ENCODE measurements at places on chromosomes 1 and 21.

- DNase-seq = no peak
Measured at GRCh38 chr21:35216996-35217395, 167.9 kb upstream of the RUNX1 start.

DNA sequence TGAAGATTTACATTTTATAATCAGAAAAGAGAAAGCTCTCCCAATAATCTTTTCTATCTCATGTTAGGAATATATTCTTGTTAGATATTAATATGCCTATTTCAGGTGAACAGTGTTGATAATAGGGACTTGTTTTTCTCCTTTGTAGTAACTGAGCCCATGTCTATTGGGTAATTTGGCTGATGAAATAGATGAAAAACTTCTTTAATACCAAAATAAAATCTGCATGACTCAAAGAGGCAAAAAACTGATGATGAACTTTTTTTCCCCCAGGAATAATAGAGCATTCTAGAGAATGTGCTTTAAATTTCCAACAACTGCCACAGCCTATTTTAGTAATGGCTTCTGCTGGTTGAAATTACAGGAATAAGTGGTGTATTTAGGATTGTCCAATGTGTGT lies 178.9 kb upstream of the GREM2 start:
- DNase-seq = no peak

- no peak for DNase-seq
Measured at GRCh38 chr21:37153935-37154350, 80.9 kb downstream of the TTC3 start.

DNA sequence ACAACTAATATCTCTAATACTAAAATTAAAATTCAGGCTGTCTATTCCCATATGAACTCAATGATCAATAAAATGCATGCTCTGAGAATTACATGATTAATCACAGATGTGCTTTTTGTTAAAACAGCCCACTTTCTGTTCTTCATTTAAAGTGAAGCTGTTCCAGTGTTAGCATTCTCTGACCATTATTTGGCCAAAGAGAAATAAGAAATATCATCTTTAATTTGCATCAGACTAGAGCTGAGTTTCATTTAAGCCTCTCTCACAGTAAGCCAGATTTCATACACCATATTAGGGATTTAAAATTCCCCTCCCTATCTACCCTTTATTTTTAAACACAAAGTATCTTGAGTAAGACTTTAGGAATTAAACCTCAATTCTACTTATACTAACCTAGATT lies 261.6 kb downstream of the TPR start:
- no peak for DNase-seq

- DNase-seq = no peak
Measured at GRCh38 chr1:205353612-205354011, 3.1 kb downstream of the KLHDC8A start.

DNA sequence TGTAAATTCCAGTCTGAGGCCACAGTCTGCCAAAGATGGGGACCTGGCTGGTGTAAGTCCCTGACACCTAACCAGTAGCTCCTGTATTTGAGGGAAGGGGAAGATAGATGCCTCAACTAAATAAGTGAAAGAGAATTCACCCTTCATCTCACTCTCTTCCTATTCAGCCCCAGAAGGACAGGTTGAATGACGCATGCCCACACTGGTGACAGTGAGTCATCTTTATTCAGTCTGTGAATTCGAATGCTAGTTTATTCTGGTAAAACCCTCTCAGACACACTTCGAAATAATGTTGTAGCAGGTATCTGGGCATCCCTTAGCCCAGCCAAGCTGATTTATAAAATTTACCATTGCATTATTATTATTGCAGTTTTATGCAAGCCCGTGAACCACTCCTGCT lies 617.0 kb upstream of the PRMT6 start:
- no peak for DNase-seq

DNA sequence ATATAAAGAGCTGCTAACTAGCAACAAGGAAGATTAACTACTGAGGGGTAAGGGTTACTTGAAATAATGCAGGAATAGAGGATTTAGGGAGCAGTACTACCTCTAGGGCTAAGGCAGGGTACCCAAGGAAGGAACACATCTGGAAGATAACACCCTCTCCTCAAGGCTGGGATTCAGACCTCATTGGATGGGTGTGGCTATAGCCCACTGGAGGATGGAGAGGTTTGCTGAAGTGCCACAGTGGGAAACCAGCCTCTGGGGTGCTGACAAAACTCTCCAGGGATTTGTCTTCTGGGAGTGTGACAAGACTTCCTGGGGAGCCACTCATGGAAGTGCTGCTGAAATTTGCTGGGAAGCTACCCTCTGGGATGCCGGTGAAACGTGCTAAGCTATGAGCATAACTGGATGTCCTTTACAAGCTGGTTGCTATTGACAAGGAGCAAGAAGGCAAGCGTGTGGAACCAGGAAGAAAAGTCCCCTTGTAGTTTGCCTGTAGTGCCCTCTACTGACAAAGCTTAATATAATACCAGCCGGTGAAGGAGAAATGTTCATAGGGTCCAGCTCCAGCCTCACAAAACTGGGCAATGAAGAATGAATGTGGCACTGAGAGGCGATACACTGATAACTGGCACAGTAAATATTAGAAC lies 122.8 kb upstream of the USP24 start:
- DNase-seq = no peak

- no peak for DNase-seq
Measured at GRCh38 chr1:183198463-183198862, 12.4 kb downstream of the LAMC2 start.

- no peak for DNase-seq
Measured at GRCh38 chr1:115797486-115797885, 29.0 kb upstream of the CASQ2 start.

DNA sequence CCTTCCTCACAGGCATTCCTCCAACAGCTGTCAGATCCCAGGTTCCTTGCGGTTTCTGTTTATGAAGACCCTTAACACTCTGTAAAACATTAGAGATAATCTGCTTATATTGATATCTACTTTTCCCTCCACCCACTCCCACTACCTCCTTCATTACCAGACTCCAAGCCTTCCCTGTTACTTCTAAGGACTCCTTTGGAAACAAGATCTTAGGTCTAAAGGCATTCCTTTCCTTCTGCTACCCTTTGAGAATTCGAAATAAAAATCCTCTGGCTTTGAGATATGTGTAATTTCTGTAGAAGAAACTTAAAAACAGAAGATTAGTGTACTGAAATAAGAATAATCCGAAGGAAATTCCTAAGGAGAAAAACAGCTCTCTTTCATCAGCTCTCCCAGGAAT lies 23.7 kb upstream of the LYPLAL1 start:
- no peak for DNase-seq

GRCh38 chr21:43646550-43647260 lies 12.6 kb downstream of the HSF2BP start:
- DNase-seq = peak; percentile 80

DNA sequence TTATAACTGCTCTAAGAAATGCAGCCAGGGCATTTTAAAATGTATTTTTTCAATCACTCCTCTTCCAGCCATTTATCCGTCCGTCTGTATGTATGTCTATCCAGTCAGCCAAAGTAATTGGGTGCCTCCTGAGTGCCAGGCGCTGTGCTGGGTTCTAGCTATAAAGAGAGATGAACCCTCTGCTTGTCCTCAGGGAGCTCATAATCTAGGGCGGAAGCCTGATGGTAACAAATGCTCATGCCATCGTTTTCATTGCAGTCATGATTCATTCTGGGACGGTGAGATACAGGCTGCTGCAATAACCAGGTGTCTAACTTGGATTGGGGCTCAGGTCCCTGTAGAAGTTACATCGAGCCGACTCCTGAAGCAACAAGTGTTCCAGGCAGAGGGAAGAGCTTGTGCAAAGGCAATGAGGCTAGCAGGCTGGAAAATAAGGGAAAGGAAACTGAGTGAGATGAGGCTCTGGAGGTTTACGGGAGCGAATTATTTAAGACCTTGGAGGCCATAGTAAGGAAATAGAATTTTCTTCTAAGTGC lies 11.6 kb downstream of the IFI6 start:
- DNase-seq = no peak

- no peak for DNase-seq
Measured at GRCh38 chr1:155947292-155947691, 5.9 kb downstream of the RXFP4 start.

DNA sequence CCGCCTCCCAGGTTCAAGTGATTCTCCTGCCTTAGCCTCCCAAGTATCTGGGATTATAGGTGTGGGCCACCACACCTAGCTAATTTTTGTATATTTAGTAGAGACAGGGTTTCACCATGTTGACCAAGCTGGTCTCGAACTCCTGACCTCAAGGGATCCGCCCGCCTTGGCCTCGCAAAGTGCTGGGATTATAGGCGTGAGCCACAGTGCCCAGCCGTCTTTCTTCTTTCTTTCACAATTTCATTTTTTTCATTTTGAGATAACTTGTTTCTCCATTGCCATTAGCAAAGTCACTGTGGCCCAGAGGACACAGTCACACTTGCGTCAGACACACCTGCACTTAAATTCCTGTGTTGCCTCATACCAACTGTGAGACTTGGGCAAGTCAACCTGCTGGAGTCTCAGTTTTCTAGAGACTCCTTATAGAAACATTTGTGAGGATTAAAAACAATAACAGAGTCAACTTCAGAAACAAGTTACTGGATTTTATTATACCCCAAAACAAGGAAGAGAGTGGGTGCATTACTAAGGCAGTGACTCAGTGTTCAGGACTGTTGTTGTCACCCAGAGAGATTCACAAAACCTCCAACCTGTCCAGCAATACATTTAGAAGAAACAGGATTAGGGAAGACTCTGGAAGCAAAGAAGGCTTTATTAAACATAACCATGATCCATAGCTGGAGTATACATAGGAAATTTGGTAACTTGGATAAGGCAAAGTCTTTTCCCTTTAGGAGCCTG lies 2.6 kb downstream of the TEDDM1 start:
- no peak for DNase-seq

- DNase-seq = peak; percentile 58
Measured at GRCh38 chr1:201792534-201793305, 36.2 kb upstream of the IPO9 start.

DNA sequence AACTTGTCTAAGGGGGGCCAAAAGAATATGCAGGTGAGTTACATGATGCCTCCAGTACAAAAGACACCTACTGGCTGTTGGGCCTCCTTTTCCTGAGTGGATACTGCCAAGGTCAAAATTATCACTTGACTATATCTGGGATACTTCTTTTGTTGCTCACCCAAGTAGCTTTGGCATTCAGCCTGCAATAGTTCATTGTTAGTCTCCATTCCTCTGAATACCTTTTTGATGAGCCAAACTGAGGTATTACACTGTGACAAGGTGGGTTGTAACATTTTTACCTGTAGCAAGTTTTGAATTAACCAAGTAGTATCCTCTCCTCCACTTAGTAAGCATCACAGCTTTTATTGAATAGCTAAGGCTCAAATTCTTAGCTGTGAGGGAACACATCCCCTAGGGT lies 408.0 kb downstream of the LRRIQ3 start:
- no peak for DNase-seq

- DNase-seq = no peak
Measured at GRCh38 chr1:46363121-46363520, 22.5 kb downstream of the NSUN4 start.

GRCh38 chr1:181397845-181398244 lies 85.5 kb upstream of the CACNA1E start:
- DNase-seq = peak; percentile 32

DNA sequence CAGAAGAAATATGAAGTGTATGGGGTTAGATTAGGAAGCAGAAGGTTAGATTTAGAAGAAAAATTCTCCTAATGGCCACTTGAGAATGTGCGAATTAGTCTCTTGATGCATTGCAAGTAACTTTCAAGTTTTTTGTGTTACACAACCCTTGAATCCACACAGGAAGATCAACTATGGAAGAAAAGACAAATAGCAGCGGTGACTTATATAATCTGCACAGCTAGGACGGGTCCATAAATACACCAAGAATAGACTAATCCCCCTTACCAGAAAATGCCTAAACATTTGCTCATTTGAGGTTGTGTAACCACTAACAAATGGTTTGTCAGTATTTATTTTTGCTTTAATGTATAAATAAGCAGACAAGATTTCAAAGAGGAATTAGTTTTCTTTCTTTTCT lies 182.6 kb downstream of the TGFB2 start:
- DNase-seq = no peak

GRCh38 chr1:40264354-40264781 lies 6.3 kb downstream of the ZMPSTE24 start:
- DNase-seq = no peak

GRCh38 chr1:91624331-91624730 lies 123.7 kb downstream of the CDC7 start:
- DNase-seq = no peak

DNA sequence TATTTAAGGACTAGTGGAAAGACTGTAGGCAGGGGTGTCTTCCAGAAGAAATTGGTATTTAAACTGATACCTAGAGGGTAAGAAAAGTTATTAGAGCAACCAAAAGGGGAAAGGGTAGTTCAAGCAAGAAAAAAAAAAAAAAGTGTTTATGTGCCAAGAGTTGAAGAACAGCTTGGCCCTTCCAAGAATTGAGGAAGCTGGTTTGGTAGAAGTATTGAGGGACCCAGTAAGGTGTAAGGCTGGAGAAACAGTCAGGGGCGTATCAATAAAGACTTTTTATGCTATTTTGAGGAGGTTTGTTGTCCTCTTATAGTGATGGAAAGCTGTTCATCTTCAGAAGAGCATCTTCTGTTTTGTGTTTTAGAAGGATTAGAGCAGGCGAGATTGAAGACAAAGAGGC lies 108.3 kb downstream of the PTPRC start:
- DNase-seq = no peak

- no peak for DNase-seq
Measured at GRCh38 chr1:15323989-15324868, 77.2 kb downstream of the FHAD1 start.

DNA sequence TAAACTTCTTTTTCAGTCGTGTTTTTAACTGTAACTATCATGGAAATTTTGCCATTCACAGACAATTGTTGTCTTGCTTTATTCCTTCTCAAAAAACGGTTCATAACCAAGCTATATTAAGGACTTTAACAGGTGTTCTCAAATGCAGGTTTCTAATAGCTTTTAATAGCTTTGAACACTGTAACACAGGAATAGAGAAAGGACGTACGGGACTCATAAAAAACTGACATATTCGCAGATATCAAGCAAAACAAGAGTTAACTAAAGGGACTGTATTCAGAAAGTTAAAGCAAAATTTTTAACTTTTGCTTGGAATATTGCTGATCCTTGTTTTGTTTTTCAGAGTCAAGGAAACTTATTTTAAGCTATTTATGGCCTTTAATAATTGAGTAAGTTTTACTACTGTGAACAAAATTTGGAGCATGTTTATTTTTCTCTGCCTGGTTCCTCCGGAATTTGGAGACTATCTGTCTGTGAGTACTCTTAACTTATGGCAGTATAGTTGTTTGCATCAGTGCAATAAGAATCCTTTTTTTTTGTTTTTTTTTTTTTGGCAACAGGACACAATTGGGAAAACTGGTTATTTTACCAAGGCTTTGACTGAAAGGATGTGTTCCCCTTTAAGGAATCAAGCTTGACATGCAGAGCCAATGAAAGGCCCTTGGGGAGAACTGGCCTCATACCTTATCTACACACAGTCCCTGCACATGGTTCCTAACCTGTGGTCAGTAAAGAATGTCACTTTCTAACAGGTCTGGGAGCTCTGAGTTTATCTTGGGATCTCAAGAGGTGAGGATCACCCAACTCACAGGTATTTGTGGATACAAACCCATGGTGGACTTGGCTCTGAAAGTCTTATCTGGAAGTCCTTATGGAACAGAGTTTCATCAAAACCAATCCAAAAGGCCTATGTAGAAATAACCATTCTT lies 5.8 kb upstream of the CD46 start:
- DNase-seq = no peak
